ENCODE measurements at places on chromosomes 12 and 14. TPM values are rescaled to one million over a fixed set of nuclear protein-coding genes. Genes with fewer than 3 reads are reported as not detected.

Gene TAS2R9
- total RNA-seq: not detected

Gene LACRT
- total RNA-seq: not detected

Gene CPNE6
- not detected for total RNA-seq

Gene GPR132
- total RNA-seq: 0.29 TPM

Gene PTGR2
- total RNA-seq: 4.8 TPM

Gene NAV3
- 27.9 TPM for total RNA-seq

Gene ZDHHC22
- total RNA-seq: not detected

Gene KRT72
- total RNA-seq: not detected

Gene DLGAP5
- 58.4 TPM for total RNA-seq

Gene THTPA
- total RNA-seq: 37.2 TPM

Gene FCF1
- 21.4 TPM for total RNA-seq

Gene DPY19L2
- total RNA-seq: 6.9 TPM

Gene RAPGEF3
- 102 TPM for total RNA-seq

Gene DNAJC22
- 1.0 TPM for total RNA-seq

Gene STON2
- 3.2 TPM for total RNA-seq

Gene LRRC10
- total RNA-seq: not detected

Gene FOXG1
- total RNA-seq: 0.06 TPM

Gene FRS2
- 14.0 TPM for total RNA-seq

Gene LYZ
- not detected for total RNA-seq

Gene PLBD1
- total RNA-seq: 14.2 TPM

Gene MANSC1
- total RNA-seq: 10.1 TPM

Gene GDF3
- not detected for total RNA-seq

Gene P3H3
- 30.4 TPM for total RNA-seq

Gene P2RX2
- total RNA-seq: not detected

Gene SOAT2
- not detected for total RNA-seq

Gene GZMB
- total RNA-seq: not detected

Gene TRHDE
- 26.9 TPM for total RNA-seq

Gene KRT1
- total RNA-seq: not detected

Gene MYBPC1
- not detected for total RNA-seq

Gene ATXN3
- total RNA-seq: 15.0 TPM

Gene PIP4P1
- 19.1 TPM for total RNA-seq

Gene GEMIN2
- total RNA-seq: 51.9 TPM

Measured in epithelial cell of proximal tubule (primary cell).